ENCODE measurements at places on chromosomes 11 and 22. TPM values are rescaled to one million over a fixed set of nuclear protein-coding genes. Genes with fewer than 3 reads are reported as not detected.

- peak within 1 kb of the TSS; percentile 89 for H3K4me3 ChIP-seq
- DNase-seq = peak; percentile 92
- peaks cover 8% of the 10 kb centered on the region for H3K36me3 ChIP-seq
- H3K4me1 ChIP-seq = peaks cover 18% of the 10 kb centered on the region
Observed at GRCh38 chr11:114059278-114059983, at the start of gene ZBTB16. Gene ZBTB16, plus strand, starts transcription at chr11:114059711. Its CDS starts 3,590 bp downstream, at chr11:114063301.

DNA sequence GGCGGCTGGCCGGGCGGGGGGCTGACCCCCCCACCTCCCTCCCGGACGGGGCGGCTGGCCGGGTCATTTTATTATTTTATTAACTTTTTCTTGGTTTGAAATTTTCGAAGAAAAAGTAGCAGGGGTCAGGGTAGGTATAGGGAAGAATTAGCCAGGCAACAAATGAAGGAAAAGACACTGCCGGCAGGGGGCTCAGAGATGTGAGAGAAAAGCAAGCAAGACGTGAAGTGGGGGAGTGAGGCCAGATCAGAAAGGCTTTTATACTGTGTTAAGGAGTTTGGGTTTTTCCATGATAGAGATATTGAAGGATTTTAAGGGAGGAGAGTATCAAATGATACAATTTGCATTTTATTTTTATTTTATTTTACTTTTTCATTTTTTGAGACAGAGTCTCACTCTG lies 19.0 kb downstream of the RNF214 start:
- no peak overlapping the region for H3K4me3 ChIP-seq
- H3K4me1 ChIP-seq = no peaks in the 10 kb centered on the region
- no peak for DNase-seq
- no peaks in the 10 kb centered on the region for H3K27me3 ChIP-seq

DNA sequence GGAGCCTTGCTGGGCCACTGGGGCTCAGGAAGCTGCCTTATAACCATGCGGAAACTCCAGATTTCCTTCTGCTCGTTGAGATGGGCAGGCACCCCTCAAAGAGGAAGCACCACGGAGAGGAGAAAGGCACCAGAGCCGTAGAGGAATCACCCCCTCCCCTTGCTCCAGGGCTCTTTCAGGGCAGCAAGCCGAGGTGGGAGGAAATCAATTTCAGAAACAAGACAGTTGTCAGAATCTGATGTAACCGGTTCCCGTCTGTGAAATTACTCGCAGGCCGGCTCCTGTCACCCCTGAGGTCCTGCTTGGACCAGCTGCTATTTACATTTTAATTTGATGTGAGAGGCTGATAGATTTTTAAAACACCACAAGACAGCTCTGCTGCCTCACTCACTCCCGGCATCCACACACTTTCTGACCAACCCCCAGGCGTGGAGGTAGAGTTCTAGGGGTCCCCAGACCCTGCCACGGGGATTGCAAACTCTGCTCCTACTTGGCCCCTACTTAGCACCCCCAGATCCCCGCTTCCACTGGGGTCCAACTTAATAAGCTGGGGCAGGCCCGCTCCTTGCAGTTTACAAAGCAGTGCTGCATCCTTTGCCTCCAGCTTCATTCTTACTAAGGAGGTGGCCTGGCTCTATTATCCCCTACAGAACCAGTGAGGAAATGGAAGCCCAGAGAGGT lies 162.5 kb downstream of the CEP164 start:
- peaks cover 38% of the 10 kb centered on the region for H3K27me3 ChIP-seq
- no peaks in the 10 kb centered on the region for H3K4me1 ChIP-seq
- no peak for DNase-seq

DNA sequence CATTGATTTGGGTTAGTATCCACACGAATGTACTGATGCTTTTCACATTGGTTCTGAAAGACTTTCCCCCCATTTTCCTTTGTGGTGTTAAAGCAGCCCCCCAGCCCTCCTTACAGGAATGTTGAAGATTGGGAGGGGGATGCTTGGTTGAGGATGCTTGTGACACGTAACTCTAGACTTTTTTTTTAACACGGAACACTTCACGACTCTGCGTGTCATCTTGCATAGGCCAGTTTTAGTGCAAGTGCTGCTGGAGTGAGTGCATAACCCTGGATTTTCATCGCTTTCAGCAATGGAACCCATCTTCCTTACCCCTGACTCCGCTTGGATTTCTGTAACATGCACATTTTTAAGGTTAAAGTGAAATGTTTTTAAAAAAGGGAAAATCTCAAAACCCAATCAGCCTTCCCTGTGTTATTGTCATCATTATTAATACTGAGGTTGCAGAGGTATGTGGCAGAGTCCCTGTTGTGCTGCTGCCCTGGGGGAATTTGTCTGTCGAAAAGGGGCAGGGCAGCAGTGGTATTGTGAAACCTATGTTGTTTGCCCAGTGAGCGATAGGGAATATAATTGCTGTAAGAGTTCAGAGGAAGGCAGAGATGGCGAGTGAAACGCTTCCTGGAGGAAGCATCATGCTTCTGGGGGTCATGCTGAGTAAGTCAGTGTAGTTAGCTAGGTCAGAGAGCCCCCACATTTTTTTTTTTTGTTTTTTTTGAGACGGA lies 12.1 kb downstream of the CECR2 start:
- H3K36me3 ChIP-seq = no peaks in the 10 kb centered on the region
- H3K4me3 ChIP-seq = no peak overlapping the region
- H3K27ac ChIP-seq = no peak overlapping the region

DNA sequence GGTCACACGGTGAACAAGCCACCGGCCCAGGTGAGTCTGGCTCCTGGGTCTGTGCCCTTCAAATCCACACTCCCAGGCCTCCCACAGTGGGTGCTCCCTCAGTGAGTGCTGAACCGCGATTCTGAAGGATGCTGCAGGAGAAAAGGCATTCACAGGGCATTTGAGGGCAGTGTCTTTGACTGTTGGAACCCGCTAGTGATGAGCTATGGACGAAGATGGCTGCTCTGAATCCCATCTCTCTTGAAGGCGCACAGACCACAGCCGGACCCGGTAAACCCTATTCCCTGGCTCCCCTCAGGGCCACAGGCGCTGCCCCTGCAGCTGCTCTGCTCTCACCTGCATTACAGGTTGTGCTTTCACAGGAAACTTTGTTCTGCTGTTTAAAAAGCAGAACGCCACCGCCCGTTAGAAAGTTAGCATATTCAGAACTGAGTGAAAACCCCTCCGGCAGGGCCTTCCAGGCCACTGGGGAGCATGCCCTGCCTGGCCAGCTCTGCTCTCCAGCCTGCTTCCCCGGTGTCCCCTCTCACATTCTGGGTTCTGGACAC lies 3.2 kb downstream of the LRRC32 start:
- H3K36me3 ChIP-seq = peaks cover 8% of the 10 kb centered on the region
- no peak for DNase-seq
- no peaks in the 10 kb centered on the region for H3K27me3 ChIP-seq
- peak overlapping the region; percentile 12 for H3K4me3 ChIP-seq

DNA sequence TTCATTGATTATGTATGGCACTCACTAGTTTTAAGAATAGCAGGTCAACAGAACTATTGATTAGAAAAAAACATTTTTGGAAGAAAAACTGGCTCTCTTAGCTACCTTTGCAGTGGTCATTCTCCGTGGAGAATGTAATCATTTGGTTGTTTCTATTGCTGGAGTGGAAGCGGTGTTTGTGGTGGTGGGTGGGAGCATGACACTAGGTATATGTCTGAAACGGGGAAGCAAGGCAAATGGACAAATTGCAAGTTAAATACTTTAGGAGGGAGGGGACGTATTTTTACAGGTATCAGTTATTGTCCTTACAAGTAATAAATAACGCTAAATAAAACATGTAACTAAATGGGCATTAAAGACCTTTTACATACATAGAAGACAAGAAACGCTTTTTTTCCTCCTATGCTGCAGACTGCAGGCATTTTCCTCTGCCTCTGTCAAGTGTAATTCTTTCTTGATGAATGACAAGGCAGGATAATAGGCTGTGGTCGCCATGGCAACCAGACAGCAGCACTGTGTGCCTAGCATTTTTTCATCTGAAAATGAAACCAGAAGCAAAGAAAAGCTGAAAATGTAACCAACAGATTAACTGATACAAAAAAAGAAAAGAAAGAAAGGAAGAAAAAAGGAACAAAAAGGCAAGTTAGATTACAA lies 46.2 kb downstream of the BLID start:
- DNase-seq = peak; percentile 90
- H3K4me3 ChIP-seq = peak overlapping the region; percentile 64
- no peaks in the 10 kb centered on the region for H3K27me3 ChIP-seq

GRCh38 chr11:11709447-11710239 lies 87.8 kb upstream of the GALNT18 start:
- peaks cover 41% of the 10 kb centered on the region for H3K27me3 ChIP-seq
- DNase-seq = no peak
- H3K27ac ChIP-seq = no peak overlapping the region
- H3K4me1 ChIP-seq = no peaks in the 10 kb centered on the region

GRCh38 chr11:1233351-1234053 lies 10.6 kb downstream of the MUC5B start:
- H3K27ac ChIP-seq = no peak overlapping the region
- peaks cover 1% of the 10 kb centered on the region for H3K4me1 ChIP-seq
- H3K27me3 ChIP-seq = no peaks in the 10 kb centered on the region
- no peak overlapping the region for H3K4me3 ChIP-seq
- no peaks in the 10 kb centered on the region for H3K36me3 ChIP-seq

- H3K4me3 ChIP-seq = no peak overlapping the region
- H3K36me3 ChIP-seq = peaks cover 16% of the 10 kb centered on the region
- no peak for DNase-seq
- H3K27ac ChIP-seq = no peak overlapping the region
- H3K4me1 ChIP-seq = peaks cover 34% of the 10 kb centered on the region
Observed at GRCh38 chr11:19952116-19952605, 208.1 kb downstream of the DBX1 start.

GRCh38 chr22:37943136-37943824 lies 10.1 kb downstream of the C22orf23 start:
- no peaks in the 10 kb centered on the region for H3K27me3 ChIP-seq
- H3K4me1 ChIP-seq = no peaks in the 10 kb centered on the region
- H3K36me3 ChIP-seq = peaks cover 10% of the 10 kb centered on the region
- no peak overlapping the region for H3K27ac ChIP-seq
- DNase-seq = no peak

DNA sequence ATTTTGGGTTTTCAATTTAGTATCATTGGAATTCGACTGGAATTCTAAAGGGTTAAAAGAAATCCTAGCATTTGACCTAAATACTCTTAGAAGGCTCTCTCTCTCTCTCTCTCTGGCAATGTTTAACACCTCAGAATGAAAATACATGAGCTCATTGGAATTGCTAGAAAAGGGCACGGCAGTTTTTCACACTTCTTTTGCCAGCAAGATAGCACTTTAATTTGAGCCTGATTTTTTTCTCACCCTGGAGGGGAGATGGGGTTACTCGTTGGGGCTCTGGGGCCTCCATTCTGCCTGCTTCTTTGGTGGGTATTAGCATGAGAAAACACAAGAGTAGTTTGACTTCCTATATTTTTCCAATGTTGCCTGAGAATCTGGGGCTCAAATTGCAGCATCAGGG lies 22.8 kb upstream of the CLMP start:
- H3K4me3 ChIP-seq = no peak overlapping the region
- H3K4me1 ChIP-seq = peaks cover 12% of the 10 kb centered on the region
- DNase-seq = no peak
- no peaks in the 10 kb centered on the region for H3K36me3 ChIP-seq
- no peak overlapping the region for H3K27ac ChIP-seq

- H3K4me1 ChIP-seq = peaks cover 36% of the 10 kb centered on the region
- H3K36me3 ChIP-seq = peaks cover 5% of the 10 kb centered on the region
- H3K27ac ChIP-seq = peak overlapping the region; percentile 6
- no peak overlapping the region for H3K4me3 ChIP-seq
- no peak for DNase-seq
Observed at GRCh38 chr11:108752297-108752751, 87.5 kb downstream of the DDX10 start.

GRCh38 chr11:73536961-73537360 lies 61.0 kb downstream of the FAM168A start:
- H3K4me1 ChIP-seq = peaks cover 7% of the 10 kb centered on the region
- no peak overlapping the region for H3K27ac ChIP-seq
- DNase-seq = no peak
- H3K27me3 ChIP-seq = no peaks in the 10 kb centered on the region

Gene PRR33
- total RNA-seq = not detected

Gene KCNQ1OT1
- 3.9 TPM for total RNA-seq

Gene BEST1
- 2.0 TPM for total RNA-seq

Gene CACNA1I
- total RNA-seq = 0.03 TPM

Gene C11orf42
- not detected for total RNA-seq

Gene C11orf91
- total RNA-seq = 0.75 TPM

Data from osteocyte (in vitro differentiated cells).